ENCODE measurements at places on chromosomes 11 and 22. TPM values are rescaled to one million over a fixed set of nuclear protein-coding genes. Genes with fewer than 3 reads are reported as not detected.

Gene CARNS1
- not detected for polyA plus RNA-seq

Gene YPEL4
- not detected for polyA plus RNA-seq

Gene CCDC82
- 12.2 TPM for polyA plus RNA-seq

GRCh38 chr11:130121445-130121978, 38.1 kb upstream of the ST14 start:
- peak; percentile 43 for DNase-seq

DNA sequence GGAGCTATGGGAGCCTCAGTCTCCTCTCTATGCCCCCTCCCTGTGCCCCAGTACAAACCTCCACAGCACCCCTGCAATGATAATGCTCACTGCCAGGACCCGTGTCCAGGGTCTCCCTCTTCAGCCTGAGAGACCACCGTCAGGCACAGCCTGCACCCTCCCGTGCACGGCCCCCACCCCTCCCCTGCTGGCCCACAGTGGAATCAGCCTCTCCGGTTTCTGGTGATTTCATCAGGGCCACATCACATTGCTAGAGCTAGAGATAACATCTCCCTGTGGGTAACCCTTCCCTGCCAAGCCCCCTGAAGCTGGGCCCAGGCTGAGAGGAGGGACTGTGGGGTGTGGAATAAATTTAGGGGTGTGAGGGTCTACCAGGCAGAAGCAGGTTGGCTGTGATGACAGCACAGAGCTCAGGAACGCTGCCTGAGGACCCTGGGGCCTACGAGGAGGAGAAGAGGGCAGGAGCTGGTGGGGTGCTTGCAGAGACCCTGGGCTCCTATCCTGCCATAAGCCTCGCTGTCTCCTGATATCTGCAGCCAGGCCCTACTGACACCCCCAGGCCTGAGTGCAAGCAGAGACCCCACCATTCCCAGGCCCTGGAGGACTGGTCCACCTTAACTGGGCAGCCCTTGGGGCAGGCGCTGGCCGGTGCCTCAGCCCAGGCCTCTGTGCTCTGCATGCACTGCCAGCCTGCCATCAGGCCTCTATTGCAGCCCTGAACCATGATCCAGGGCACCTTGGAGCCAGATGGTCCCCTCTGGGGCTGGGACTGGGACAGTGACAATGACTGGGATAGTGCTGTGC, at the start of gene KLHDC7B:
Gene KLHDC7B (plus strand): TSS at position 378 of the 804 bp plus-strand sequence. CDS start 345 bp downstream, at position 723.
- no peaks in the 10 kb centered on the region for H3K36me3 ChIP-seq
- H3K27ac ChIP-seq: peak within 1 kb of the TSS; percentile 99
- DNase-seq: no peak
- no peak within 1 kb of the TSS for H3K4me3 ChIP-seq

Gene HTATIP2
- 31.5 TPM for polyA plus RNA-seq

DNA sequence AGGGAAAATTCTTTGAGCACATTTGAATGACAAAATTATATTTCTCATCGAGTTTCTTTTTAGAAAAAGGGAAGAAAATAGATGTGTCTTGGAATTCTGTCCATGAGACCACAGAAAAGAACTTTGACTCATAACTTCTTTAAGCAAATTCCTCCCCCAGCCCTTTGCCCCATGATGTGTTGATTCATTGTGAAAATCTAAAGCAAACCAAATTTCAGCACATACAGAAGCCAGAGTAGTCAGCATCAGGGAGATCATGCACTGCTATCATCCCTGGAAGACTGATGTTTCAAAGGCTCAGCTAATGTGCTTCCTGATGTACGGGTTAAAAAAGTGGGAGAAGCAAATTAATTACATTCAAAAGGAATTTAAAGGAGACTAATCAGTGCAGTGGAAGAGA, 159.7 kb downstream of the FAT3 start:
- no peaks in the 10 kb centered on the region for H3K27me3 ChIP-seq
- H3K4me1 ChIP-seq: no peaks in the 10 kb centered on the region
- H3K36me3 ChIP-seq: no peaks in the 10 kb centered on the region
- no peak overlapping the region for H3K4me3 ChIP-seq

- H3K27ac ChIP-seq: no peak overlapping the region
- no peaks in the 10 kb centered on the region for H3K27me3 ChIP-seq
- DNase-seq: no peak
- no peak overlapping the region for H3K4me3 ChIP-seq
Measured at GRCh38 chr11:23931443-23931842, 565.4 kb upstream of the LUZP2 start.

Gene APOBEC3H
- polyA plus RNA-seq: not detected

DNA sequence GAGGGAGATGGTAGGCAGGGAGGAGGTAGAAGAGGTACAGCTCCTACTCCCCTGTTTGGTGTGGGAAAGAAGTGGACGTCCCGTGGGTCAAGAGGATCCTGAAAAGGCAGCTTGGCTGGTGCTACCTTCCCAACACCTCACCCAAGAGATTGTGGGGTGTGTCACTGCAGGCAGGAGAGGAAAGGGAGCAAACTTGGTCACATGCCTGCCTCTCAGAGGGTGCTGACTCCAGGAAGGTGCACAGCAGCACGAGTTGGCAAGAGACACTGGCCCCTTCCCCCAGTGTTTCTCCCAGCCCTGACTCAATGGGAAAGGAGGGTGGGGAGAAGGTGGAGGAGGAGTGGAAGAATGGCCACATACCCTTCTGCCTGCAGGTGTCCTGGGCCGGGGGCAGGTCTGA, 99.6 kb downstream of the CSNK2A3 start:
- H3K27ac ChIP-seq: no peak overlapping the region
- H3K27me3 ChIP-seq: no peaks in the 10 kb centered on the region
- DNase-seq: no peak
- no peak overlapping the region for H3K4me3 ChIP-seq
- H3K4me1 ChIP-seq: no peaks in the 10 kb centered on the region

Measured in CD14-positive monocyte (primary cell).